ENCODE measurements at places on chromosomes 6 and 20.

DNA sequence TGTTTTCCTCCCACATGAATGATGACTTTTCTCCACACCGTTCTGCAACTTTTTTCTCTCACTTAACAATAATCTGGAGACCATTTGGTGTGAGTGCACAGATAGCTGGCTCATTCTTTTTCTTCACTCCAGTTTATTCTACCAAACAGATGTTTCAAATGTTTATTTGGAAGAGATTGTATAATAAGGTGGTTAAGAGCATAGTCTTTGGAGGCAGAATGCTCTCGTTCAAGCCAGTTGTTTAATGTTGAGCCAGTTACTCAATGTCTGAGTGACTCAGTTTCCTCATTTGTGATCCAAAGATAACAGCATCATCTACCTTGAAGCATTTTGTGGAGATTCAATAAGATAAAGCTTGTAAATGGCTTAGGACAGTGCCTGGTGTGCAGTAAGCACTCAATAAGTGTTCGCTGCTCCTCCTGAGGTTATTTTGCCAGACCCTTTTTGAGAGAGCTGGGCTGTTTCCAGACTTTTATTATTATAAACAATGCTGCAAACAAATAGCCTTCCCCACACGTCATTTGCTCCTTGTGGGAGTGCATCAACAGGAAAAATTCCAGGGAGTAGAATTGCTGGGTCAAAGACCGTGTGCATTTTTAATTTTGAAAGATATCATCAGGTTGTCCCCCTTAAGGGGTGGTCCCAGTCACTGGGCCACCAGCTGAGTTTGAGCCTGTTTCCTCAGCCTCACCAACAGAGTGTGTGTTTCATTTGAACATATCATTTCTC lies 70.6 kb downstream of the VEGFA start:
- no peak for DNase-seq

DNA sequence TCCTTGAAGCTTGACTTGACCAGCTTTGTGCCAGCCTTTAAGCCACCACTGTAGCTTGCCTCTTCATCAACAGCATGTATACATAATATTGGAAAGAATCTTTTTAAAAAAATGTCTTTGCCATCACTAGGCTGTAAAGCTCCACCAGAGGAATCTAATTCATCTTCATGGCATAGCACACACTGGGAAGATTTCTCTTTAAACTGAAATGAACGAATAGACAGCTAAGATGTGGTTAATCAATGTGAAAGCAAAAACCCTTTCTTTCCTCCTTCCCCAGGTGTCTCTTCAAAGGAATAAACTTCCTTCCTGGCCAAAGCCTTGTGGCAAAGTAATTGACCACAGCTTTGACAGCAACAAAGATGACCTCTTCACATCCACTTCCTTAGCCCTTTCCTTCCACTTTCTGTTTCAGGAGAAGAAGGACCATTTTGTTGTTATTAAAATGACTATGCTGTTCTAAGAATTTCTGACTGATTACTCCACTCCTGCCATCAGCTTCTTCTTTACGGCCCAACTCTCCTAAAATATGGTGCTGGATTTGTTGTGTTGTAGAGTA lies 428.7 kb upstream of the SOX4 start:
- no peak for DNase-seq

GRCh38 chr6:106275692-106276091 lies 49.9 kb downstream of the ATG5 start:
- DNase-seq = no peak

- DNase-seq = peak; percentile 11
These were observed 566.2 kb upstream of the NRSN1 start for GRCh38 chr6:23559587-23560343.

- peak; percentile 77 for DNase-seq
These were observed 147.5 kb downstream of the BMP2 start for GRCh38 chr20:6914986-6915385.

DNA sequence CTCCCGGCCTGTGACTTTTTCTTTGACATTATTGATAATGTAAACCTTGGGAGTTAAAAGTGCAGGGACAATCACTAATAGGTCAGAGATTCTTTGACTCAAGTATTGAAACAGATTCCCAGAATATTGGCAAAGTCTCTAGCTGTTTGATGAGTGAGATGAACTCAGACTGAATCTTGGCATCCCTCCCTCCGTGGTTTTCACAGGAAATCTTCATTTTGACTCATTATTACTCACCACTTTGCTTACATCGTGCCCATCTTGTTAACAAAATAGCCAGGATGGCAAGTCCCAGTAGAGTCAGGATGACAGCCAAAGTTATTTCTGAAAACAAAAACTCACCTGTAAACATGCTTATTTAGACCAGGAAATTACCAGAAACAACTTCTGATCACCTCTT lies 2.0 kb downstream of the TSBP1 start:
- no peak for DNase-seq

GRCh38 chr6:167831281-167831828 lies 4.6 kb downstream of the AFDN start:
- no peak for DNase-seq

DNA sequence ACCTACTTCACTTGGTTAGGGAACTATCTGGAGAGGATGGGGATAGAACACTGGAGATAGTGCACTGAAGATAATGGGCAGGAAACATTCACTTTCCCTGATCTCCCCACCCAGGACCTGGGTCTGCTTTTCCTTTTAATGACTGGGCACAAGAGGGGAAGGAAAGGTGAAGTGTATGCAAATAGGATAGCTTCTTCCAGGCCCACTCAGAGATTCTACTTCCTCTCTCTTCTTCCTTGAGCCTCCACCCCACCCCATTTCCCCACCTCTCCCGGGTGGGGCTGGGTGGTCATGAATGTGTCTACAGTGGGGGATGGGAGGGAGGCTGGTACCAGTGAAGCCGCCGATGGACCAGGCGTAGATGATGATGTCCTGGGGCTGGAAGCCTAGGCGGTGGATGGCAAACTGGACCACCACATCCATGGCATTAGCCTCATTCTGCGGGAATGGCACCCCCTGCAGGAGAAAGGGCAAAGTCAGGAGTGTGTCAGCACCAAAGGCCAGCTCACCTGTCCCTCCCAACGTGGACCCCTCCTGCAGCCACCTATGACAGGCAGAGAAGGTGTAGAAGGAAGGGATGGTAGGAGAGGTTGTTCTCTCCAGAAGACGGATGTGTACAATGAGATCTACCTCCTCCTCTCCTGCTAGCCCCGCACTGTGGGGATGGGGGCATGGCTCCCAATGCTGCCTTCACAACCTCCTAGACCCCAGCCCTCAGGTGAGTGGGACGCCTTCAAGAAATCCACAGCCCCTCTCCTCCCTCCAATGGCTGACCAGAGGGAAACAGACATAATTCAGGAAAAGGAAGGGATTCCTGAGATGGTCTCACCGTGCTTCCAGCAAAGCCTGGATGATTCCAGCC lies 8.6 kb upstream of the LY6G5C start:
- no peak for DNase-seq

- DNase-seq = no peak
These were observed 92.0 kb downstream of the ARHGAP18 start for GRCh38 chr6:129617986-129618385.
